Esophagus muscularis mucosa (tissue), 4 donors: ENCODE measurements at places on chromosomes 3 and 15. TPM values are rescaled to one million over a fixed set of nuclear protein-coding genes. Genes with fewer than 3 reads are reported as not detected.

GRCh38 chr15:26889298-26889898 lies 22.5 kb downstream of the GABRA5 start:
- DNase-seq: peak; percentile 50

DNA sequence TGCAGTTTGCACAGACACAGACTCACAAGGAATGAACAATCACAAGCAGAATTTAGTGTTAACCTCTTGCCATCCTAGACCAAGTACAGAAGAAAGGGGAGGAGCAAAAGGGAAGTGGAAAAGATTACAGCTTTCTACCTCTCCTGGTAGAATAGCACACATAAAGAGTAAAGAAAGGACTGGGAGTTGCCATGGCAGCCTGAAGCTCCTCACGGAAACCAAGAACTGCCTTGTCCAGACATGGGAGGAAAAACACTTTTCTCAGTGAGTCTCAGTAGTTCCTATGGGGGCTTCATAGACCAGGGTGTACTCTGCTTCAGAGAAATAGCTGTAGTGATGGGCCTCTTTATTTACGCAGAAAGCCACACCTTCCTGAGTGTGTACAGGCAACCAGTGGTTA lies 114.7 kb upstream of the GAP43 start:
- DNase-seq: no peak

- no peak for DNase-seq
Observed at GRCh38 chr3:31687020-31687802, 154.5 kb downstream of the STT3B start.

DNA sequence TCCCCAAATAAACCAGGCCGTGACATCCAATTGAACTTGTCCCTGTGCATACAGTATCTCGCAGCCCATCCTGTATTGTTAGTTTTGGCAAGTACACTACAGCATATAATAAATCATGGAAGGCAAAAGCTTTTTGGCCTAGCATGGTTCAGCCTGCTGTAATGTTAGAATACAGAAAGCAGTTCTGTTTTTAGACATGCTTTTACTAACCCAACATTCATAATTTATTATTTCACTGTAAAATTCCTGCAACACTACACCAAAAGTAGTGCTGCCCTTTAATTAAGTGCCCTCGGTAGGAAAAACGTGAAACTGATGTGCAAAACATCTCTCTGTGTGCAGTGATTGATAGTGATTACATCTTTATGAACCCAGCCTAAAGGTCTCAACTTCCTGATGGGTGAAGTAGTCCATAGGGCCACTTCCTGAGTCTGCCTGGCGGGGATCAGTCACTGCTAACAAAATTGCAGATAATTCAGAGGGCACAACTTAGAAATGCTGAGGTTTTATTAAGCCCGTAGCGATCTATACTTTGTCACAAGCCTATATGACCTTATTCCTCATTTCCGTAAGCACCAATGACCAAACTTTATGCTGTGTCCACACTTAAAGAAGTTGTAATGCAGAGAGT lies 227.8 kb downstream of the CDIN1 start:
- no peak for DNase-seq

- no peak for DNase-seq
Observed at GRCh38 chr3:99823723-99824711, 6.4 kb downstream of the CMSS1 start.

DNA sequence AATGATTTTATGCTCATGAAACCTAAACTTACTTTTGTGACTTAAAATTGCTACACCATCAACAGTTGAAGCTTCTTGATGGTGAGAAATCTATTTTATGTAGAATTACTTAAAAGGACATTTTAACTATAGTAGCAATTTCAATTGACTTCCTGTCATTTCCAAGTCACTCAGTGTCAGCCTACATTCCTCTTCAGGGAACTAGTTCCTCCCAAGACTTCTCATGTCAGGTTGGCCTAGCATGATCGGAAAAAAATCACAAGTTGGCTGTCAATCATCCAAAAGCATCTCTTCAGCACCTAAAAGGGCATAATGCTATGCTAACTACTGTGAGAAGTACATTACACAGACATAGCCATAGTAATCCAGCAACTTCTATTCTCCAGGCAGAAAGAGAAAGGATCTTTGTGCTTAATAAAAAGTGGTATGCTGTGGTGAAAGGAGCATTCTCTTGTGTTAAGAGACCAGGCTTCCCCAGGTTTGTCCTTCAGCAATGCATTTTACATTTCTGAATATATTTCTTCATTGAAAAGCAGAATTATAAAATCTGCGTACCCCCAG lies 893.7 kb downstream of the AGBL1 start:
- DNase-seq: no peak

- no peak for DNase-seq
Observed at GRCh38 chr3:188060840-188061544, 93.0 kb upstream of the LPP start.

DNA sequence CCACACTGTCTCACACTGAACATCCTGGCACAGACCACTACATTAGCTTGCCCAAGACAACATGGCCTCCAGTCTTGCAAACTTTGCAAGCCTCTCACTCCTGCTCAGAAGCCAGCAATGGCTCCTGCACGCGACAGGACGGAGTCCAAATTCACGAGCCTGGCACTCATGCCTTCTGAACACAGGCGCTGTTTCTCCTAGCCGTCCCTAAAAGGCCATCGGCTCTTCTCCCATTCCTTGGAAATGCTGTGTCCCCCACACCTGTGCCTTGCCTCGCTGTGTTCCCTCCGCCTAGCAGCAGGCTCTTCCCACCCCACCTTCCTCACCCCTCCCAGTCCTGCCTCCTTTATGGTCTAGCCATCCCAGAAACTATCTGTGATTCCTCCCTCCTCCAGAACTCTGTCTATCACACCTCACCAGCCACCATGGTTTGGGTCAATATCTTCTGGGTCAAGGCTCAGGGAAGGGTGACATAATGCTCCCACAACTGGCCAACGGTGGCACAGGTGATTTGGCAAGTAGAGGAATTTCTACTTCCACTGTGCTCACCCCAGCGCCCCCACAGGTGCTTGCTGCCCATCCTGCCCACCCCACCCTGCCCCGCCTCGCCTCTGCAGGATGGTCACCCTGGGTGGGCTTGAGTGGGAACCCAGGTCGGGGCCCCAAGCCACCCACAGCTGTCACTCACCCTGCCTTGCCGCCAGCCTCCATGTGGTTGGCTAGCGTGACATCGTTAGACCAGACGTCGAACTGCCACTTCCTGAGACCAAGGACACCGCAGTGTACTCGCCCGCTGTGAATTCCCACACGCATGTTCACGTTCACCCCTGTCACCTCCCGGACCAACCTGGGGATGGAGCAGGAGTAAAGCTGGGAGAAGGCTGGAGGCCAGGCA lies 120.7 kb downstream of the ADCY5 start:
- DNase-seq: no peak

- DNase-seq: no peak
Observed at GRCh38 chr3:187951452-187952190, 202.3 kb upstream of the LPP start.

DNA sequence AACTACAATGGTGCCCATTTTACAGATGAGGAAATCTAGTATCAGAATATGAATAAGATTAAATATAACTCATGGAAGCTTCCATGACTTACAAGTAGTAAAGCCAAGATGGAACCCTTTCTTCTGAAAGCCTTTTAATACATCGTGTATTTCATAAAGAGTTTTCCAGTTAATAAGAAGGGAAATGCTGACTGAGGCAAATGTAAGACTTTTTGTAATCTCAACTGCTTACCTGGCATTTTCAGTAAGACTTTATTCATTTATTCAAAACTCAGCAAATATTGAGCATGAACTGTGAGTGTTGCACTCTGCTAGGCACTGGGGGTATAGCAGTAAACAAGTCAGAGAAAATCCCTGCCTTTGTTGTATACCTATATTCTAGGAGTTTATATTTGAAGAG lies 256.4 kb upstream of the THRB start:
- DNase-seq: no peak

GRCh38 chr3:193095366-193095765 lies 145.7 kb upstream of the PLAAT1 start:
- DNase-seq: no peak

GRCh38 chr3:64380546-64380945 lies 155.3 kb upstream of the PRICKLE2 start:
- DNase-seq: no peak

GRCh38 chr3:107976202-107976800 lies 114.5 kb downstream of the CD47 start:
- DNase-seq: no peak

DNA sequence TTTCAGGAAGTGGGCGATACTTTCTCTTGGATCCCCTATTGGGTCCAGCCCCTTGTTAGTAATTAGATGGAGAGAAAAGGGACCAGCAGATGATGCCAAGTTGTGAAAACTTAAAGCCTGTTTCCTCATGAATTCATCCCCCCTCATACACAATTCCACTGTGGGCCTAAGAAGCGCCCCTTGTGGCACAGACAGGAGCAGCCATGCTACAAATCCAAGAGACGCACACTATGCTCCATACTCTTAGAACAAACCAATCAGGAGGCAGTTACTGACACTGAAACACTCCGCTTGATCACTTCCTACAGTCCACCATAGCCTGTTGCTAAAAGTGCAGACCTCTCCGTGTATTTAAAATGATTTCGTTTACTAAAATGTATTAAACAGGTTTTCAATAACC lies 111.3 kb upstream of the ARRDC4 start:
- no peak for DNase-seq

DNA sequence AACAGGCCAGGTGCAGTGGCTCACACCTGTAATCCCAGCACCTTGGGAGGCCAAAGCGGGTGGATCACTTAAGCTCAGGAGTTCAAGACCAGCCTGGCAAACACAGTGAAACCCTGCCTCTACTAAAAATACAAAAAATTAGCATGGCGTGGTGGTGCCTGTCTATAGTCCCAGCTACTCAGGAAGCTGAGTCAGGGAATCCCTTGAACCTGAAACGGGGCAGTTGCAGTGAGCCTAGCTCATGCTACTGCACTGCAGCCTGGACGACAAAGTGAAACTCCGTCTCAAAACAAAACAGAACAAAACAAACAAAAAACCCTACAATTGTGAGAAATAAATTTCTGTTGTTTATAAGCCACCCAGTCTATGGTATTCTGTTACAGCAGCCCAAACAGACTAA lies 94.7 kb downstream of the PIK3CB start:
- no peak for DNase-seq

DNA sequence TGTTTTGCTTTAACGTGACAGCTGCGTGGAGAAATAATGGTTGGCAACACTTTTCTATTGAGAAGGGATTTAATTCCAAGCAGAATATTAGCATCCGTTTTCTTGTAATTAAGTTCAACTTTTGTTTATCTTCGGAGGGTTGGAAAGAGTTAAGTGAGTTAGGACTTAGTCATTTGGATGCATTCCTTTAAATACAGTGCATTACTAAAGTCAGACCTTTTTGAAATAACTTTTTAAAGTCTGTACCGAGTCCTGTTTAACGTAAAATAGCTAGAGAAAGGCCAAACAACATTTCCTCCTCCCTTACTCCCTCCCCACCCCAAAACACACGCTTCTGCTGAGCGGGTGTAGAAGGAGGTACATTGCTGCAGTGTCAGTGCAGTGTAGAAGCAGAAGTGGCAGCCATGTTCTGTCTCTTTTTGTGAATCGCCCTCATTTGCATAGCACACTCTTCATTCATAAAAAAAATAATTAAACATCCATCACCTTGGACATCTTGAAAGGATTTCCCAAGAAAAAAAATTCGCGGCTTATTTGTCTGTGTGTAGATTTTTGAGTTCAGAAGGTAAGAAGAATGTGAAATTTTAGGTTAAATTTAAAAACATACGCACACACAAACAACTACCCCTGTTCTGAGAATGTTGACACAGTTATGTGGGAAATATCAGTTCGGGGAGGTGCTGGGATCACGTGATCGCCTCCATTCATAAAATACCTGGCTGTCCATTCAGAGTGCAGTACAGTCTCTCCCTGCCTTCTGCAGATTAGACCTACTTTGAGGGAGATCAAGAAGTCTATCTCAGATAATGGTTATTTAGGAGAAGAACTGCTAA lies 1.6 kb downstream of the SPRED1 start:
- no peak for DNase-seq

GRCh38 chr3:112874725-112875124 lies 28.1 kb upstream of the CD200R1L start:
- DNase-seq: no peak

- no peak for DNase-seq
Observed at GRCh38 chr3:146561879-146562278, 17.5 kb upstream of the PLSCR1 start.

DNA sequence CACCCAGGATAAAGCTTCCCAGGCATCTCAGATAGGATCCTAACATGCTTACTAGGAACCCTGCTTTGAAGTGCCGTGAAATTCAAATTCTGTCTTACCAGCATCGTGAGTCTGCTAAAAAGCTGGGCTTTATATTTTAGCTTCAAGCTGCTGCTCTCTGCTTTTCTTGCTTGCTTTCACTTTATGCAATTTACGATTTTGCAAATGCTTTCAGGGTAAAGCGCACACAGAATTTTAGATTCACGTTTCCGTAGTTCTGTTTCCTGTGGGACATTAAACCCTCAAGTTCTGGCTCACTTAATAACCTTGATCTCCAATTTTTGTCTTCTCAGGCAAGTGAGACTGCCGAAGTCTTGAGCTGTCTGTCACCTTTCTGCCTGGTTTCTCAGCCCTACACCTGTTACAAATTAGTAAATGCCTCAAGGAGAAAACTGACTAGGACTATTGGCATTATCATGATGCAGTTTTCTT lies 170.5 kb upstream of the TGFBR2 start:
- no peak for DNase-seq

- no peak for DNase-seq
Observed at GRCh38 chr3:18223571-18223970, 201.6 kb downstream of the SATB1 start.

DNA sequence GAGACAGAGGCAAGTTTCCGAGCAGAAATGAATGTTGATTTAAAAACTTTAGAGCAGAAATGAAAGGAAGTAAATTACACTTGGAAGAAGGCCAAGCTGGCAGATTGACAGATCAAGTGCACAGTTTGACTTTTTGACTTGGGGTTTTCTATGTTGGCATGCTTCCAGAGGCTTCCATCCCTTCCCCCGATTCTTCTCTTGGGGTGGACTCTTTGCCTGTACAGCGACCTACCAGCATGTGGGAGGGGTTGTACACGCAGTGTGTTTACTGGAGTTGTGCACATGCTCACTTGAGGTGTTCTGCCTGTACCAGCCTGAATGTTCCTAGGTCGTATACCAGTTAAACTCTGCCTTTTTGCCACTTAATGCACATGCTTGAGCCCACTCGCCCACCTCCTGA lies 701.5 kb upstream of the GBE1 start:
- no peak for DNase-seq

The HEMK1 gene
- total RNA-seq: 10.6 TPM

The SLITRK3 gene
- total RNA-seq: 16.7 TPM

The GCHFR gene
- total RNA-seq: 12.4 TPM

The SEC22C gene
- 52.7 TPM for total RNA-seq

The CHAC1 gene
- 1.3 TPM for total RNA-seq

The SH2D7 gene
- not detected for total RNA-seq

The PRTG gene
- 1.9 TPM for total RNA-seq

The FBXW12 gene
- not detected for total RNA-seq

The FAM219B gene
- total RNA-seq: 92.0 TPM

The KBTBD13 gene
- total RNA-seq: 0.17 TPM

The CAPN3 gene
- total RNA-seq: 2.3 TPM

The STAB1 gene
- 127 TPM for total RNA-seq

The CDHR4 gene
- not detected for total RNA-seq

The NEK11 gene
- total RNA-seq: 7.0 TPM
